IMR-90 (cell line): ENCODE measurements at places on chromosomes 2 and 18. TPM values are rescaled to one million over a fixed set of nuclear protein-coding genes. Genes with fewer than 3 reads are reported as not detected.

GRCh38 chr2:149568138-149568537 is 19.4 kb downstream of the MMADHC start:
- DNase-seq = no peak

GRCh38 chr18:42364766-42365165 is 409.7 kb downstream of the PIK3C3 start:
- no peak for DNase-seq

DNA sequence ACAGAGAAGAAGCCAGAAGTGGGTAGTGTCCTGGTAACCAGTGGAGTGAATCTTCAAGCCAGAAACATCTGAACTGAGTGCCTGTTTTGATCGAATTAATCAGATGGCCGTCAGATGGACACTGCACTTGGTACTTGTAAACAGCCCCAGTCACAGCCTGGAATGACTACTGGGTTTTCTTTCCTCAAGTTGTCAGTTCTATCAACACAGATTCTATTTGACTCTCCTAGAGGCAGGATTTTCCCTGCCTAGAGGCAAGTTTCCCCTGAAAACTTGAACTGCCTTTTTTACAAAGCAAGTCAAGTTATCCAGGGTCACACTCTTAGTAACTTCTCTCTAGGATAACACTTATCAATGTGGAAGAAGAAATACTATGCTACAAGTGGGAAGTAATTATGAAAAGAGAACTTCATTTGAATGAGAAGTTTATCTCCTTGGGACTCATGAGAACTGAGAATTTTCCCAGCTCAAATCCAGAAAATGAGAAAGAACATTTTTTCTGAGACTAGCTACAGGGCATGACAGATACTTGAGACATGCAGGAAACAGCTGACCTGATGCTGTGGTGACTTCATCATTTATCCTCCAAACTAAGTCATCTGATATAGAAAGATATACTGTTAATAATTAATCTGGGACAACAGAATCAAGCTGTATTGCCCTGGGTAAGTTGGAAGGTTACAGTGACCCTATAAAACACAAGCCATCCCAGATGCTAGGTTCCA is 36.0 kb downstream of the SULT1C2 start:
- peak; percentile 85 for DNase-seq

DNA sequence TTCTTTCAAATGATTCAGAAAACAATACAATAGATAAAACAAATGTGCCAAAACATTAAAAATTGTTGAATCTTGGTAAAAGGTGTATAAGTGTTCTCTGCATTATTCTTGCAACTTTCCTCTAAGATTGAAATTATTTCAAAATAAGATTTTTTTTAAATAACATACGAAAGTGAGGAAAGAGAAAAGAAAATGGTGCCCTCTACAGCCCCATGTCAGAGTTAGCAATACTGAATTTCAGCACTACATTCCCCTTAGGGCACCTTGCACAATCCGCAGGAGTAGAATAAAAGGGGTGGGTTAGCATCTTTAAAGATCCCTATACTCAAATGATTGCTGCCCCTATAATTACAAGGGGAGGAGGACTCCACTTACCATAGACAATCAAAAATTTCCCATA is 433.7 kb downstream of the BCL11A start:
- no peak for DNase-seq

GRCh38 chr2:111982822-111983221 is 72.2 kb upstream of the TMEM87B start:
- DNase-seq = no peak

- no peak for DNase-seq
Measured at GRCh38 chr2:147355706-147356105, 489.1 kb upstream of the ACVR2A start.

- DNase-seq = peak; percentile 89
Measured at GRCh38 chr2:61763605-61764034, 90.2 kb downstream of the FAM161A start.

DNA sequence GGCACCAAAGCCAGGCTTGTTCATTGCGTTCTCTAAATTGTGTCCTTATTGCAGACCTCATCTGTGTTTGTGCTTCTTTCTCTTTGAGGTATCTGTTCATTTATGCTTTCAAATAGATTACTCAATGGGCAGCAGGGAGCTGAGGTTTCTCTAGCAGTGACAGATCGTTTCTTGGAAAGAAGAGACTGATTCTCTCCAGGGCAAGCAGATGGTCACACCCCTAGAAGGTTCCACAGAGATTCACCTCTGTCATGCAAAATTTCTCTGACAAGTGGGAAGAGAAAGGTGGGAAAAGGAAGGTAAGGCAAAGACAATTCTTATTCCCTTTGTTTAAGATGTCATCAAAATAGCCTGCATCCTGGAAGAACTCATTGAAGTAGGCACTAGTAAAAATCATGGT is 14.0 kb downstream of the DLGAP1 start:
- DNase-seq = no peak

DNA sequence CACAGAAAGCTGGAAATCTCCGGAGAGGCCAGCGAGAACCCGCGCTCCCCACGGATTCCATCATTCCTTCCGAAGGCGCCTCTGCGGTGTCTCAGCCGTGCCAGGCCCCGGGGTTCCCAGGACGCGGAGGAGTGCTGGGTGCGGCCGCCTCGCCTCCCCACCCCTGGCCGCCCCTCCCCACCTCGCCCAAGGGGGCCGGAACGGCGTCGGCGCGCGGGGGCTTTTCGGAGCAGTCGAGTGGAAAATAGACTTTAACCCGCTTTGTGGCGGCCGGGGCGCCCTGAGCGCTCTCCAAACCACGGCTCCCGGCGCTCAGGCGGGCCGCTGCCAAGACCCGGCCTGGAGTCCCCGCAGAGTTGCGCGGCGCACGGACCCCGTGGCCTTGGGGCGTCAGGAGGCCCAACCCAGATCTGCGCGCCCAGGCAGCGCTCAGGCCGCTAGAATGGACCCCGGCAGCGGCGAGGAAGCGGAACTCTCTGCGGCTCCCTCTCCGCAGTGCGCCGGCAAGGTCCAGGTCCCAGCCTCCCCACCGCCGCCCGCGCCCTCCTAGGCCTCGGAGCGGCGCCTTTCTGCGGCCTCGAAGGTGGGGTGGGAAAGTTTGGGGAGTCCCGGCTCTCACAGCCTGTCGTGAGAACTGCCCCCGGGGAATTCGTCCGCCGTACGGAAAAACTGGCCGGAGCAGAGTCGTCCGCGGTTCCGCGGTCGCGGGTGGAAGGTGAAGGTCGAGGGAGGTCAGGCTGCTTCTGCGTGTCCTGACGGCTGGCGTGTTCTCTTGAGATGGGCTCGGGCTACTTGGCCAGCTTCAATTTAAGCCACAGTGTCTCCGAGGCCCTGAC is 1.2 kb upstream of the EMX1 start:
- no peak for DNase-seq

GRCh38 chr2:11396467-11397445 is 52.3 kb upstream of the ROCK2 start:
- no peak for DNase-seq

DNA sequence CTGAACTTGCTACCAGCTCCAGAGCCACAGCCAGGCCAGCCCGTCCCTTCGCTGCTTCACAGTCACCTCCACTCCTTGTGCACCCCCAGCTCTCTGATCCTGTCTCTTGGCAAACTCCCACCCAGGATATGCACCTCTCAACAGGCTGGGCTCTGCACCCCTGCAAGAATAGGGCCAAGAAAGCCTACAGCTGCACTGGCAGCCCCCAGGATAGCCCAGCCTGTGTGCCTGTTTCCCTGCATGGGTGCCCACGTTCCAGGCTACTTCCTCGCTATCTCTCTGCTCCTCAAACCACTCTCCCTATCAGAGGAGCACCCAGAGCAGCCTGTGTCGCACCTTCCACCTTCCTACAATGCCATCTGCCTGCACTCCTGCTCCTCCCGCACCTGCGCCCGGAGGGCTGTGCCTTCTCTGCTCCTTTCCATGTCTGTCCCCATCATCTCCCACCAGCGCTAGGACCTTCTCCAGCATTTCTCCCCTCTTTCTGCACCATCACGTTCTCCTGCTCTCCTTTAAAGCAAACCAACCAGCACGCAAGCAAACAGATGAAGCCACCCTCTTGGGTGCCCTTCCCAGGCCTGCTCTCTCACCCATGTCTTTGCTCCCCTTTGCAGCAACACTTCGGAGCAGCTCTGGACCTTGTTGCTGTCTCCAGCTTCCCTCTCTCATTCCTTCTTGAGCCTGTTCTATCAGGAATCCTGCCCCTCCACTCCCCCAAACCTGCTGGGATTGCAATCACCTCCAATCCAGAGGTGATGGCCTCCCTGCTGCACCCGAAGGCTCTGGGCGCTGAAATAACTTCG is 313.2 kb upstream of the HS6ST1 start:
- no peak for DNase-seq

GRCh38 chr2:10668402-10669012 is 21.3 kb downstream of the NOL10 start:
- peak; percentile 69 for DNase-seq

GRCh38 chr2:28322456-28322855 is 70.2 kb upstream of the FOSL2 start:
- DNase-seq = no peak

DNA sequence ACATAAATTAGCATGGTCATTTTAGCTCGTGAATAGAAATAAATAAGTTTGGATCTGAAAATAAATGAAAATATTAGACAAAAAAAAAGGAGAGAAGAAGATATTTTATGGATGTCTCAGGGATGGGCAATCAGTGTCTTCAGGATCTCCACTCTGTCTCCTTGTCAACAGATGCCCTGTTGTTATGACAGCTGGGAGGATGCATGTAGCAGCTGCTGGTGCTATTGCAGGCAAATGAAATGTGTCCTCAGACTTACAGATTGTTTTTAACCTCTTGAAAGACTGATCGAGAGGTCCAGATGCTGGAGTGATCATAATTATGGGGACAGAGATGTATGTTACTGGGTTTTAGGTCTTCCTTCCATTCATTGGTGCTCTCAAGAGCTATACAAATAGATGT is 24.7 kb upstream of the ARL4C start:
- DNase-seq = no peak

DNA sequence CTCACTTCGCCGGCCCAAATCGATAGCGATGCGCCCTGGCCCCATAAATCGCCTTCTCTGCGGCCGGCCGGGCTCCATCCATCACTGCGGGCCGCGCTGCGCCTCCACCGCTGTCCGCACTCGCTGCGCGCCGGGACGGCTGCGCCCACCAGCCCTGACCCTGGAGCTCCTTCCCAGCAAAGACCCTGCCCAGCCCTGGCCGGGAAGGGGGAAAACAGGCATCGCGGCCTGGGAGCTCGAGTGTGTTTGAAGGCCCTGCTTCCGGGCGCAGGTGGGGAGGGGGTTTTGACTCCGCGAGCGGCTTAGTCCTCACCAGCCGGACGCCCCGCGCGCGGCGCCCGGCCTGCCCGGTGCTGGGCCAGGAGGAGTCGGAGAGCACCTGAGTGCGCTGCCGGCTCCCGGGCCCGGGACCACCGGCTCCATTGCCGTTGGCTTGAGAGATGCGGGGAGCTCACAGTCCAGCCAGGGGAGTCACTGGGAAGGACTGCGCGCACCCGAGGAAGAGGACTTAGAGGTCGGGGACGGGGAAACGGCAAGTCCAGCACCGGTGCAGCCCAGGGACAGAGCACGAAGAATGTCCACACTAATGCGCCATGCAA is 1.1 kb downstream of the PAX8 start:
- DNase-seq = no peak

- no peak for DNase-seq
Measured at GRCh38 chr18:50284255-50284885, 3.0 kb upstream of the MBD1 start.

DNA sequence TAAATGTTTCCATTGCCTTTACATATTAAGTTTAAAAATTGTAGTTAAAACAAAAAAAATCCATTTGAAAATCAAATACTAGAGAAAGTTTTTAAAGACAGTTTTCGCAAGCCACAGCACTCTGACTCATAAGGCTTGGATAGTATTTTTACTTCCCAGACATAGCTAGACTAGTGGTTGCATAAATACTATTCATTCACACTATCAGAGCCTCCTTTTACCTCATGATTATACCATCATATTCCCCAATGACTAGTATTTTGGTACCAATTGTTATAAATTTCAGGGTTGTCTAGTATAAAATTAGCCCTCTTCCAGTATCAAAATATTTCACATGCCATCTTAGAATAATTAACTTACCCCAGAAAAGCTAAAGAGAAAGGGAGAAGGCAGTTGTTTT is 393.5 kb downstream of the ERBB4 start:
- peak; percentile 60 for DNase-seq

DNA sequence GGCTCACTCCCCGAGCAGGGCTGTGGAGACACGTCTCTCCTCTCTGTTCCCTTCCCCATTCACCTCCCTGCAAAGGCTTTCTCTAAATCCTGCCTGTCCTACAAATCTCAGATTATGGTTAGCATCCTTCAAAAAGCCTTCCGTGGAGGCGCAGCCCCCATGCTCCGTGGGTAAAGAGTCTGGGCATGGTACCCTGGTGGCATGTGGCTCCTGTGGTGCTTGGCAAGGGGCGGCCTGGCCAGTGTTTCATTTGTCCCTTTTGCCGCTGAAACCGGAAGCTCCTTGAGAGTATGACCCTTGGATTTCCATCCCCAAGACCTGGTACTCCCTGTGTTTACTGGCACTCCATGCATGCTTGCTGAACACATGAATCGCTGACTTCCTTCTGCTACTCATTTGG is 839.3 kb upstream of the SALL3 start:
- DNase-seq = no peak

GRCh38 chr2:134663451-134664450 is 55.0 kb downstream of the TMEM163 start:
- DNase-seq = no peak

DNA sequence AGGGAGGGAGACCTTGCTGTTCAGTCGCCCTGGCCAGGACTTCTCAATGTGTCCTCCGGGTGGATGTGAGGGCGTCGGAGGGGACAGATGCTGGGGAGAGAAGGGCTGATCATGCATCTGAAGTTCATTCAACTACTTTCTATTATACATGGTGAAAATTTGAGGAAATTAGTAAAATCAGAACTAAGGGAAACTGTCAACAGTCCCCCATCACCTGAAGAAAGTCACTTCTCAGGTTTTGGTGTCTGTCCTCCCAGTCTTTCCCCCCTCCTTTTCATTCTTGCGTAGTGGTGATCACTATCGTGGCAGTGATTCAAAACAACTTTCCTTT is 17.4 kb upstream of the ACKR3 start:
- no peak for DNase-seq

- no peak for DNase-seq
Measured at GRCh38 chr2:41042343-41042742, 590.5 kb upstream of the SLC8A1 start.

DNA sequence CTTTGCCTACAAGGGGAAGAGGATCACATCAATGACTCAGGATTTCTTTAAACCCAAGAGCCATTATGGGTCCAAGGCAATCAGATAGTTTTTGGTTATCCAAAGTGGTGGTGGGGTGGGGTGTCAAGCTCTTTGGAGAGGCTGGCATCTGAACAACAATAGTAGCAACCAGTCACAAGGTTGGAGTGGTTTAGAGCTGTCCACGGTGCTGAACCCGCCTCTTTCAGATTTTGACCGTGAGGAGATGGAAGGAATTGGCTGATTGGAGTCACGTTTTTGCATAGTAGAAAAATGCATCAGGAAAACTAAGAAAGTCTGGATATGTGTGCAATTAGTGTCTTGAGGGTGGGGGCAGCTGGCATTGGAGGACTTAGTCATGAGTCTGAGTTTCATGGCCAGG is 159.9 kb downstream of the LOXHD1 start:
- no peak for DNase-seq

AQP12A gene
- total RNA-seq = not detected in 2 replicates

GPR39 gene
- 7.2 and 9.0 TPM in 2 replicates for total RNA-seq

MOGAT1 gene
- total RNA-seq = not detected in 2 replicates

KYNU gene
- 2.2 and 2.9 TPM in 2 replicates for total RNA-seq

SCN7A gene
- 0.90 and 1.7 TPM in 2 replicates for total RNA-seq

CCDC150 gene
- 3.8 and 6.9 TPM in 2 replicates for total RNA-seq

ESPNL gene
- total RNA-seq = 1.4 and 2.0 TPM in 2 replicates

RTP5 gene
- total RNA-seq = not detected in 2 replicates

CDH20 gene
- not detected in 2 replicates for total RNA-seq

ARHGEF4 gene
- 2.7 and 3.3 TPM in 2 replicates for total RNA-seq

MERTK gene
- 0.28 and 0.36 TPM in 2 replicates for total RNA-seq

INPP4A gene
- 22.8 and 27.1 TPM in 2 replicates for total RNA-seq

MTERF4 gene
- 33.3 and 36.9 TPM in 2 replicates for total RNA-seq

DNER gene
- under 0.01 TPM in 2 replicates for total RNA-seq
